Caco-2 (cell line): ENCODE measurements at places on chromosomes 3 and 15. TPM values are rescaled to one million over a fixed set of nuclear protein-coding genes. Genes with fewer than 3 reads are reported as not detected.

DNA sequence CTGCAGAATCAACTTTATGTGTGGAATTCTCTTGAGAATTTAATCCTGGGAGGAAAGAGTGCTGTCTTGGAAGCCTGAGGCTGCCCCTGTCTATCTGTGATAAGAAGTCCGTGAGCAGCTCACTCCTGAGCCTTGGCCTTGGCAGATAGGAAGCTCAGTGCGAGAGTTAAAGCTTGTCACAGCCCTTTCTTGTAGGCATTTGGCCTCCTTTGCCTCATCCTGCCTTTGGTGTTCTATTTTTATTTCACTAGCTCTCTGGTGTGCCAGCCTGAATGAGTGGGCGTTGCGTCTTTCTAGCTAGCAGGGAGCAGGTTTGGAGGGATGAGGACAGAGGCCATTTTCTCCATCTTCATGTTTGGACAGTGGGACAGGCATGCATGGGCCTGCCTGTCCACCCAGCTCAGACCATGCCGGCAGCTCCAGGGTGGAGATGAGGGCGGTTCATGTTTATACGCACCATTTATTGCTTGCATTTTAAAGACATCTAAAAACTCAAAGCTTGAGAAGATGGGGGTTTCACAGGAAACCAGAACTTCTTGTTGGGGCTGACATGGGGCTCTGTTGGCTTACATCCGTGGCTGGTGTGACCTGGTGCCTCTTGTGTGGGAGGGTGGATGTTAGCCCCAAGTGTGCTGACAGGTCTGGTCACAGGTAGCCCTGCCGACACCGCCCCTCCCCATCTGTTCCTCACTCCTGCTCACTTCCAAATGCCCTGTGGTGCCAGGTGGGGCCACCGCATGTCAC lies 29.8 kb downstream of the IRAK2 start:
- no peak for DNase-seq

DNA sequence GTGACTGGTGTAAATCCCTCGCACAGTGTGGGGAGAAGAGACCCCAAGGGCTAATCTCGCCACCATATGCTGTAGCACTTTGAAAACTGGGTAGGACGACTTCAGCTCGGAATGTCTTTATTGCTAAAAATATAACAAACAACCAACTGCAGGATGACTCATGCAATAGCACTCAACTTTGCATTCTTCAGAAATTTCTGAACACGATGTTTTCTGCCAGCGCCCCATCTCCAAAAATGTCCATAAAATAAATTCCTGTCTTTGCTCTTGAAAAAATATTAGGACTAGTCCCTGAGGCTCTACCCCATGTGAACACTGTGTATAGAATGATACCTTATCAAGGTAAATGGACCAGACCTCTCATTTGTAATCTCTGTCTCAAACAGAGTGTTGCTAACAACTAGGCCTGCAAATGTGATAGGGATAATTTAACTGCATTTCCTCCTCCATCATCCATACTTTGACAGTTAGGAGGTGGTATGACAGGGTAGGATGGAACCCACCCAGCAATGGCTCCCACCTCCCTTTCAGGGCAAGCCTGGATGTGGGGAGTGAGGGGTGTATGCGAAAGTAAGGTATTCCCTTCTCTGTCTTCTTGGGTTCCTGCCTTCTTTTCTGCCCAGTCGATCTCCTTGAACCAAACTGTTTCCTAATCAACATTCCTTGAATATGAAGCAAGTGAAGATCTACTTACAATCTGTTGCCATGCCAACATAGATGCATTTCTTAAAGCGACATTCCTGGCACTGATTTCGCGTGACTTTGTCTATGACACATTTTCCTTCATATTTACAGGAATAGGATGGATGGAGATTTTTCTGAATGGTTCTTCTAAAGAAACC lies 201.1 kb downstream of the NR1D2 start:
- peak; percentile 46 for DNase-seq

Gene KBTBD12
- total RNA-seq = not detected in 2 replicates

GRCh38 chr15:76127880-76128279 lies 68.1 kb downstream of the TMEM266 start:
- no peak for DNase-seq

GRCh38 chr3:29128001-29128400 lies 152.9 kb upstream of the RBMS3 start:
- DNase-seq = no peak

GRCh38 chr3:22308871-22309270 lies 557.9 kb upstream of the ZNF385D start:
- DNase-seq = no peak

GRCh38 chr15:53472883-53473282 lies 286.6 kb downstream of the WDR72 start:
- no peak for DNase-seq

GRCh38 chr15:45150481-45150880 lies 20.7 kb downstream of the DUOX1 start:
- no peak for DNase-seq

DNA sequence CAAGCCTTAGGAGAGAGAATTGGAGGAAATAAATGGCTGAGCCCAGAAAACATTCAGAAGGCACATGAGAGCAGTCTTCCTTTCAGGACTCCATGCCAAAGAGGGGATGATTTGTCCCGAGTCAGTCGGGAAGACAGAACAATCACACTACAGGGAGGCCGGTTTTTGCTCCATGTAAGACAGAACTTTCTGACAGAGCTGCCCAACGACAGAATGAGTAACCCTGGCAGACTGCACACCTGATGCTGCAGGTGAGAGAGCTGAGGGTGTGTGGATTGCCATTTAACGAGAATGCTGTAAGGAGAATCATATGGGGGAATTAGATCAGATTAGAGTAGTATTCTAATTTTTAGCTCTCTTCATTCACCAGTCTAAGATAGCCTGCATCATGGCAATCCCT lies 533.0 kb downstream of the EPHB1 start:
- no peak for DNase-seq

GRCh38 chr3:197076415-197076814 lies 46.8 kb upstream of the MELTF start:
- no peak for DNase-seq

DNA sequence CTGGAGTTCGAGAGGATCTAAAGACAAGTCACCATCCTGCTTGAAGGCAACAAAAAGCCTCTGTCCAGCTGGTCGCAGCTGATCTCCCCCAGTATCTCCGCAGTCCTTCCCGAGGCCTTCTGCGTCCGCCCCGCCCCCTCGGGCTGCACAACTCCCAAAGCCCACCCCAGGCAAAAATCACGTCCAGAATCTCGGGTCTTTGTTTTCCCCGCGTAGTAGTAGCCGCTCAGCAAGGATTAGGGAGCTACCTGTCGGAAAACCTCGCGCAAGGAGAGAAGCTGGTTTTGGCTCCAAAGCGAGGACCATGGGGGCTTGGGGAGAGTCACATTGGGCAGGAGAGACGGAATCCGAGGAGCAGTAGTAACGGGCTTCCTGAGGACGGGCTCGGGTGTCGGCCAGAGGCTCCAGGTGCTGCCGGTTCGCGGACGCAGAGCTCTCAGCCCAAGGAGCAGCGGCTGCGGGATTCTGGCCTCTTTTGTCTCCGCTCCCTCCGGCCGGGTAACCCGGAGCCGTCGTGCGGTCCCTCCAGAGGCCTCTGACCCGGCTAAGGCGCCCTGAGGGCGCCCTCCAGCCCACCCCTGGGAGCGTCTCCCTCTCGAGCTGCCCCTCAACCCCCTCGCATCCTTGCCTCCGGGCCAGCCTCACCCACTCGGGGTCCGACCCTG lies 401 bp downstream of the ZSCAN29 start:
- DNase-seq = peak; percentile 27

DNA sequence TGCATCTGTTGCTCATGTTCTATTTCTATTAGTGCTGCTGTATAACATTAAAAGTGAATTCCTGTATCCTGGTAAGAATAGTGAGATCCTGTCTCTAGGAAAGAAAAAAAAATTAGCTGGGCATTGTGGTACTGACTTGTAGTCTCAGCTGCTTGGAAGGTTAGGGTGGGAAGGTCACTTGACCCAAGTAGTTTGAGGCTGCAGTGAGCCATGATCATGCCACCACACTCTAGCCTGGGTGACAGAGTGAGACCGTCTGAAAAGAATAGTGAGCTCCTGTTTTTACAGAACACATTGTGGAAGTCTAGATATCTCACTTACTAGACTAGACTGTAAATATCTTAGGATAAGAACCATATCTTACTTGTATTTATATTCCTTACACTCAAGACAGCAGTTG lies 4.6 kb downstream of the ATP11B start:
- no peak for DNase-seq

Gene FANCI
- total RNA-seq = 94.2 and 101 TPM in 2 replicates

DNA sequence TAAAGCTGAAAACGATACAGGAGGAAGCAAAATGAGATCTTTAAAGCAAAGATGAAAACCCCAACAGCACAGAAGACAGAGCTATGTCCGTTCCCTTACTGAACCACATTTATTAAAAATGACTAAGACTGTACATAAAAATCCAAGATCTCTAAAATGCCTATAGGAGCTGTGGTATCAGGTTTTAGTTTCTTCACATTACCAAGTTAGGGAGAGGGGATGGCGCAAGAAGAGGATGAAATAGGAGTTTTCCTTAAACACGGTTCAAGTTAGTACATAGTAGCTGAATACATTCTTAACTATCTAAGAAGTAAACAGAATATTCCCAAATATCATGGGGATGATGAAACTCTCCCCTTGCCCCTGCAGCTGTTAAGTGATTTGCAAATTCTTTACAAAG lies 6.3 kb downstream of the EOMES start:
- DNase-seq = no peak

Gene RBP2
- 26.9 and 28.0 TPM in 2 replicates for total RNA-seq

Gene BCL2A1
- not detected in 2 replicates for total RNA-seq

Gene PCNP
- 128 and 141 TPM in 2 replicates for total RNA-seq

DNA sequence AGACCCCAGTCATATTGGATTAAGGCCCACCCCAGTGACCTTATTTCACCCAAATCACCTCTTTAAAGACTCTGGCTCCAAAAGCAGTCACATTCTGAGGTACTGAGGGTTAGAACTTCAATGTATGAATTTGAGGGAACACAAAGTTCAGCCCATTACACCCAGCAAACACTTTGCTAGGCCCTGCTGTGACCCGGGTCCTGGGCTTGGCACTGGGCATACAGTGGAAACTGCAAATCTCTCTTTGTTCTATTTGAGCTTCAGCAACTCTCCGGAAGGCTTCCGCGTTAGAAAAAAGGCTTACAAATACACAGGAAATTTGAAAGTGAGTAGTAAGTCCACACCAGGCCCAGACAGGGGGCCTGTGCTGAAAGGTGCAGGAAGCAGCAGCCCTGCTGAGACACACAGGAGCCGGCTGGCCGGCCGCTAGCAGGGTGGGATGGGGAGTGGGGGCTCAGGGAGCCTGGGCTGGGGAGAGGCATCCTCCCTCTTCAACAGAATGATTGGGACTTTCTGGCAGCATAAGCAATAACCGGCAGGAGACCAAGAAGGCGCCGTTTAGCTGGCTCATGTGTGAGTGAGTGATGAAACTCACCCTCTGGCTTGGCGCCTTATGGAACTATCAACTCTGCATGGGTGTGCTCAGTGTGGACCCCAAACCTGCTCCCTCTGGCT lies 13.0 kb downstream of the LIPC start:
- DNase-seq = no peak

Gene PLSCR2
- total RNA-seq = not detected in 2 replicates

DNA sequence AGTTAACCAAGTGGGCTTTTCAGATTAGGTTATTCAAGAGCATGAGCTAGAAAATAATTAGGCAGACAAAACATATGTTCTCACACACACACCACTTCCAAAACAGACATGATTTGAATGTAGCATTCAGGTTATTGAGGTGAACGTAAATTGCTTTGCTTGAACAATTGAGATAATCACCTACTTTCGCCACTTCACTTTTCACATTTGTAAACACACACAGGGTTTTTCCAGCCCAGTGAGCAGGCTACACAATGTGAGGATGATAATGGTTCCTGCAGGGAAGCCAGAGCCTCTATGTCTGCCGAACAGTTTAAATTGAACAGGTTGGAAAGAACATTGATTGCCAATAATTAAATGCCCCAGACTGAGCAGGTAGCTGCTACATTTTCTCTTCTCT lies 560.8 kb downstream of the OCA2 start:
- DNase-seq = no peak

GRCh38 chr15:88902846-88903245 lies 7.5 kb upstream of the HAPLN3 start:
- no peak for DNase-seq

DNA sequence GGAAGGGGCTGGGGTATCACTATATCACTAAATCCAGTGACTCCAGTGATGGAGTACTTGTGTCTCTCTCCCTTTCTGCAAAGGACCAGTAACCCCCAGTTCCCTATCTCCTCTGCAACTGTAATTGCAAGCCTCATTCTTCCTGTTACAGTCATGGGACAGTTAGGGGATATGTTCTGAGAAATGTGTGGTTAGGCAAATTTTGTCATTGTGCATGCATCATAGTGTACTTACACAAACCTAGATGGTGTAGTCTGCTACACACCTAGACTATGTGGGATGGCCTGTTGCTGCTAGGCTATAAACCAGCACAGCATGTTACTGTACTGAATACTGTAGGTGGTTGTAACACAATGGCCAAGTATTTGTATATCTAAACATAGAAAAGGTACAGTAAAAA lies 2.2 kb downstream of the VPS8 start:
- DNase-seq = no peak

Gene FMN1
- 0.95 and 1.6 TPM in 2 replicates for total RNA-seq

Gene FYTTD1
- 39.5 and 41.6 TPM in 2 replicates for total RNA-seq
